ENCODE measurements at places on chromosomes 12 and 14. TPM values are rescaled to one million over a fixed set of nuclear protein-coding genes. Genes with fewer than 3 reads are reported as not detected.
A peak's percentile ranks its signal among the peaks of the same experiment; 100 is the strongest.

DNA sequence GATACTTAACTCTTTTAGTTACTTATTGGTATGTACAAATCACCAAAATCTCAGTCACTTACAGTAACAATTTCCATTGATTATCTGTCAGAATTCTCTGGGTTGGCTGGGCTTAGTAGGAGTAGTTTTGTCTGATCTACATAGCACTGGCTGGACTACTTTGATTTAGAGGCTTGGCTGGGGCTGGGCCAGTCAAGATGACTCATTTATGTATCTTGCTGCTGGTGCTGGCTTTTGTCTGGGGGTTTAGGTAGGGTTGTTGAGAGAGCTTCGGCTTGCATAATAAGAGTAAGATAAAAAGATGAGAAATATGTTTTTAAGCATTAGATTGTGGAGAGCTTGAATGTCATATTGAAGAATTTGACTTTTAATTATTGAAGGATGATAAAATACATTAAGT, 1093.7 kb downstream of the SLC6A15 start:
- no peak overlapping the region for H3K4me3 ChIP-seq
- H3K4me1 ChIP-seq: no peaks in the 10 kb centered on the region
- no peaks in the 10 kb centered on the region for H3K27me3 ChIP-seq
- no peak overlapping the region for H3K27ac ChIP-seq

The OTX2 gene
- not detected for polyA plus RNA-seq

The EML5 gene
- polyA plus RNA-seq: 5.2 TPM

GRCh38 chr14:71594821-71595220, 337.4 kb upstream of the RGS6 start:
- DNase-seq: peak; percentile 32
- H3K36me3 ChIP-seq: no peaks in the 10 kb centered on the region
- no peak overlapping the region for H3K4me3 ChIP-seq

DNA sequence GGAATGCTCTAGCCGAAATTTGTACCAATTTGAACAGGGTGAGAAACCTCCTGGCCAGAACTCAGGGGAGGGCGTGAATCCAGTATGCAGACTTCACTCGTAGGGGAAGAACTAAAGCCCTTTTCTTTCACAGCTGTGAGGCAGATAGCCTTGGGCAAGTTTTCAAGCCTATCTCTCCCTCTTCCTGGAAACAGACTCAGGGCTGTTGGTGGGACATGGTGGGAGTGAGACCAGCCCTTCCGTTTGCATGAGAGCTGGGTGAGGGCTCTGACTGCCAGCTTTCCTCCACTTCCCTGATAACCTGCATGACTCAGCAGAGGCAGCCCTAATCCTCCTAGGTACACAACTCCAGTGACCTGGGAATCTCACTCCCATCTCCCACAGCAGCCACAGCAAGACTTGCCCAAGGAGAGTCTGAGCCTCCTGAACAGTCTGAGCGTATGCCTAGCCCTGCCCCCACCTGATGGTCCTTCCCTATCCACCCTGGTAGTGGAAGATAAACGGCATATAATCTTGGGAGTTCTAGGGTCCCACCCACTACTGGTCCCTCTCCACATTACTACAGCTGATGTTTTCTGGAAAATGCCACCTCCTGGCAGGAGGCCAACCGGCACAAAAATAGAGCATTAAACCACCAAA, 170.1 kb upstream of the AMIGO2 start:
- no peaks in the 10 kb centered on the region for H3K27me3 ChIP-seq

The HVCN1 gene
- 12.2 TPM for polyA plus RNA-seq

- H3K36me3 ChIP-seq: no peaks in the 10 kb centered on the region
- DNase-seq: no peak
- no peaks in the 10 kb centered on the region for H3K27me3 ChIP-seq
- no peak overlapping the region for H3K27ac ChIP-seq
These were observed 45.4 kb downstream of the TUNAR start for GRCh38 chr14:95922080-95922479.

DNA sequence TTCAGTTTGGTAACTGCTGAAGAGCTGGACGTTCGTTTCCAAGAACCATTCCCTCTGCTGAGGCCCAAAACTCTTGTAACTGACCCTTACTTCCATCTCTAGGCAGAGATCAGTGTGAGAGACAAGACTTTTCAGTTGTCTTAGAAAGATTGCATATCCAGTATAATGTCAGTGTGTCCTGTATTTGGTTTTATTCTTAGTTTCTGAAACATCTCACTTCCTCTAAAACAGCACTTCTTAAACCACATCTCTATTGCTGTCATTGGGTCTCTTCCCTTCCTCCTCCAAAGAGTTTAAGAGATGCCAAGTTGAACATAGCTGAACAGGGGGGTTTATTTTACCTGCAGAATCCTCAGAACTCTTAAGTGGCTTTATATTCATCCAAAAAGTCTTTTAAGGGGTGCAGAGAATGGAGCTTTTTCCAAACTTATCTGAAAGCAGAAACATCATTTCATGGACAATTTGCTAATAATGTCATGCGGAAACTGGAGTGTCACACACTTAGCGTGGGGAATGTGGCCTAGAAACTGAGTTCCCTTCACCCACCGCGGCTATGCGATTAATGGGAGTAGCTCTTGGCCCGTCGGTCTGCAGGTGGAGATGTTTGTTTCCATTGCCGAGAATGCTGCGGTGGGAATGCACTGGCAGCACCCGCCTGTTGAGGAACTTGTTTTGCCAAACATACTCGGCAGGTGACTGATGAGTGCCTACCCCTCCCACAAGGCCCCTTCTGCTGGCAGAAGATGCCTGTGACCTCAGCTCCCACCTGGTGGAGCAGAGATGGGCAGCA, 148.2 kb downstream of the ADGRD1 start:
- peaks cover 56% of the 10 kb centered on the region for H3K4me1 ChIP-seq
- no peaks in the 10 kb centered on the region for H3K36me3 ChIP-seq
- no peak overlapping the region for H3K27ac ChIP-seq
- no peak overlapping the region for H3K4me3 ChIP-seq
- no peak for DNase-seq
- no peaks in the 10 kb centered on the region for H3K27me3 ChIP-seq

- no peak for DNase-seq
- H3K4me1 ChIP-seq: no peaks in the 10 kb centered on the region
- no peak overlapping the region for H3K4me3 ChIP-seq
These were observed 1257.6 kb upstream of the FLRT2 start for GRCh38 chr14:84272290-84272721.

- H3K36me3 ChIP-seq: peaks cover 81% of the 10 kb centered on the region
- no peak for DNase-seq
- no peak overlapping the region for H3K4me3 ChIP-seq
- H3K4me1 ChIP-seq: peaks cover 53% of the 10 kb centered on the region
- no peaks in the 10 kb centered on the region for H3K27me3 ChIP-seq
- H3K27ac ChIP-seq: peak overlapping the region; percentile 35
These were observed 20.4 kb downstream of the ZFYVE21 start for GRCh38 chr14:103735815-103736545.

The ARG2 gene
- polyA plus RNA-seq: 31.2 TPM

All from spinal cord (tissue), 10 donors.